ENCODE measurements at places on chromosomes 13 and 19.

GRCh38 chr13:86510792-86511191 lies 711.6 kb upstream of the SLITRK6 start:
- DNase-seq = no peak

- DNase-seq = no peak
These were observed 6.5 kb upstream of the ZNF708 start for GRCh38 chr19:21335721-21336120.

GRCh38 chr19:54262470-54262869 lies 5.4 kb upstream of the LILRB5 start:
- DNase-seq = no peak

DNA sequence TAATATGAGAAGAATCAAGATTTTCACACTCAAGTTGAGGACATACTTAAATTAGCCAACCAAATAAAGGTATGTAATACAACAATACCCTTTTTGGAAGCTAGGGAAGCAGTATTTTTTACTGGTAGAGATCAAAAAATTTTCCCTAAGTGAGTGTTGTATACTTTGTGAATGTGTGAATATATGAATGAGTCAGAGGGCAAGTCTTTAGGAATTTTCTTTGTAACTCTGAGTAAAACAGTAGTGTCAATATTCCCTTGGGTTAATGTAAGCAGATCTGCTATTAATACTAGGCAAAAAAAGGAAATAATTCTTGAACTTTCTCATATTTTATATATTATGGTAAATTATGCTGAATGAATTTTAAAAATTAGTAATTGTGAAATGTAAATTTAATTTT lies 1161.8 kb upstream of the MIR17HG start:
- DNase-seq = no peak

DNA sequence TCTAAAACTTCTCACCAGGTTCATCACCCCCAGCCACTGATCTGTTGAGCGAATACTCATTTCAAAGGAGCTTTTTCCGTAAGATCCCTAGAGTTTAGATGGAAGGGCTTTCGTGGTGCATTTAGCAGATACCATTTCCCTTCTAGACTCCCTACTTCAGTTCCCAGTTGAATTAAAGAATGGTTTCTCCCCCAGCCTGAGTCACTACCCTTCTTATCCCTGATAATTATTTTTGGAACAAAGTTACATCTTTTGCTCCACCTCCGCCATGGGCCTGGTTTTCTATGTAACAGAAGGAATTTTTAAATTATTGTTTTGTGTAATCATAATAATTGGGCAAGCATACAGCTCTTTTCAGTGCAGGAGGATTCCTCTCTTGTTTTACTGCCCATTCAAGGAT lies 22.0 kb downstream of the USPL1 start:
- no peak for DNase-seq

DNA sequence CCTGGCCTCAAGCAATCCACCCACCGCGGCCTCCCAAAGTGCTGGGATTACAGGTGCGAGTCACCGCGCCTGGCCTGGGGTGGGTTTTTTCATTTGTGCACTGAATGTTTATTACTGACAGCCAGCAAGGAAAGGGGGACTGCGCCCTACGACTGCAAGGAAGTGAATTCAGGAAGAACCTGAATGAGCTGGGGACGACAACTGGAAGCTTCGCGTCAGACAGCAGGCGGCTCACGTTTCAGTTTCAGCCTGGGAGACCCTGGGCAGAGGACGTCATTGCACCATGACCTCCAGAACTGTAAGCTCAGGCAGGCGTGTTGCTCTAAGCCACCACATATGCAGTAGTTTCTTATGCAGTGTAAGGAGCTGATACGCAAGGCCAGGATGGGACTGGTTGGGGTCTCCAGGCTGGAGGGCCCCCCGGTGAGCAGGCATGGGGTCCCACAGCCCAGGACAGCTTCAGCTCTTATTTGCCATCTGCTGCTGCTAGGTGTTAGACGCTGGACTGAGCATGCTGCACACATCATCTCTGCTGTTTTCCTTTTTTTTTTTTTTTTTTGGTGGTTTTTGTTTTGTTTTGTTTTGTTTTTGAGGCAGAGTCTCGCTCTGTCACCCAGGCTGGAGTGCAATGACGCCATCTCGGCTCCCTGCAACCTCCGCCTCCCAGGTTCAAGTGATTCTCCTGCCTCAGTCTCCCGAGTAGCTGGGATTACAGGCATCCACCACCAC lies 66.6 kb downstream of the GADD45B start:
- no peak for DNase-seq

DNA sequence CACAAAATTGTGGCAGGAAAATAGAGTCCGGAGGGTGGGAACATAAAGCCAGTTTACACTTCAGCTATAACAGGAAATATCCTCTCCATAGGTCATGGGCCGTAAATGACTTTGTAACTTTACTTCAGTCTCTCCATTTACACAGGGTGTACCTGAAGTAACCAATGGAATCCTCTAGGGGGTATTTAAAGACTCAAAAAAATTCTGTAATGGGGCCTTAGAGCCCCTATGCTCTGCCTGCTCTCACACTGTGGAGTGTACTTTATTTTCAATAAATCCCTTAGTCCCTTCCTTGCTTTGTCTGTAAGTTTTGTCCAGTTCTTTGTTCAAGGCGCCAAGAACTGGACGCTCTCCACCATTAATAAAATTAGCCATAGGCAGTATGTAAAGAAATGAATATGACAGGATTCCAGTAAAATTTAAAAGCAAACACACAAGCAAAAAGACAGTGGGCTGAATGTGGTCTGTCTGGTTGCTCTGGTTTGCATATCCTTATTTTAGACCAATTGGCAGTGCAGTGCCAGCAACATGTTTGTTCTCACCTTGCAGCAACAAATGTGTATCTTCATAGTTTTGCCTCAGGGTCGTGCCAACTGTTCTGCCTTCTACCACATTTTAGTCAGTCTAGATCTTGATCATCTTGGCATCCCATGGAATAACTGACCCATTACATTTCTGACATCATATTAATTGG lies 801.5 kb upstream of the SPRY2 start:
- DNase-seq = no peak

- DNase-seq = no peak
These were observed 1.4 kb upstream of the MIR17HG start for GRCh38 chr13:91346062-91346461.

GRCh38 chr19:4090356-4091220 lies 23.9 kb upstream of the ZBTB7A start:
- DNase-seq = no peak

All from activated CD8-positive, alpha-beta memory T cell treated with anti-CD3 and anti-CD28 coated beads, Interleukin-2, amount 10 ng/mL, durations not matched to agents 7 days and 5 days (primary cell).